ENCODE measurements at places on chromosomes 13 and 19.

- no peak for DNase-seq
These were observed 124.1 kb upstream of the SPACA7 start for GRCh38 chr13:112251930-112252585.

DNA sequence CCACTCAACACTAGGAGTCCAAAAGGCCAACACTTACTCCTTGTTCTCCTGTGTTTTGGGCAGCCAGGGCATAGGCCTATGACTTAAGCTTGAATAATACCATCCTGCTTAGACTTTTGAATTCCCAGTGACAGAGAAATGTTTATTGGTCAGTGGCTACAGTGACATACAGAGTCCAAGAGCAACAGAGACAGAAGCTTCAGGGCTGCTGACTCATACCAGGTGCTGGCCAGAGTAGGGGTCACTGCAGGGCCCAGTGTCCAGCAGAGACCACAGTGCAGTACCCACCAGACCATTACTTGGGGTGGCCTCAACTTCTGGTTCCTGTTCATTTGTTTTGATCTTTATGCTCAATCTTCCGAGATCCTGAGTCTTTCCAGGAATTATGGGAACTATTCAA is 6.0 kb upstream of the FREM2 start:
- DNase-seq, result no peak

DNA sequence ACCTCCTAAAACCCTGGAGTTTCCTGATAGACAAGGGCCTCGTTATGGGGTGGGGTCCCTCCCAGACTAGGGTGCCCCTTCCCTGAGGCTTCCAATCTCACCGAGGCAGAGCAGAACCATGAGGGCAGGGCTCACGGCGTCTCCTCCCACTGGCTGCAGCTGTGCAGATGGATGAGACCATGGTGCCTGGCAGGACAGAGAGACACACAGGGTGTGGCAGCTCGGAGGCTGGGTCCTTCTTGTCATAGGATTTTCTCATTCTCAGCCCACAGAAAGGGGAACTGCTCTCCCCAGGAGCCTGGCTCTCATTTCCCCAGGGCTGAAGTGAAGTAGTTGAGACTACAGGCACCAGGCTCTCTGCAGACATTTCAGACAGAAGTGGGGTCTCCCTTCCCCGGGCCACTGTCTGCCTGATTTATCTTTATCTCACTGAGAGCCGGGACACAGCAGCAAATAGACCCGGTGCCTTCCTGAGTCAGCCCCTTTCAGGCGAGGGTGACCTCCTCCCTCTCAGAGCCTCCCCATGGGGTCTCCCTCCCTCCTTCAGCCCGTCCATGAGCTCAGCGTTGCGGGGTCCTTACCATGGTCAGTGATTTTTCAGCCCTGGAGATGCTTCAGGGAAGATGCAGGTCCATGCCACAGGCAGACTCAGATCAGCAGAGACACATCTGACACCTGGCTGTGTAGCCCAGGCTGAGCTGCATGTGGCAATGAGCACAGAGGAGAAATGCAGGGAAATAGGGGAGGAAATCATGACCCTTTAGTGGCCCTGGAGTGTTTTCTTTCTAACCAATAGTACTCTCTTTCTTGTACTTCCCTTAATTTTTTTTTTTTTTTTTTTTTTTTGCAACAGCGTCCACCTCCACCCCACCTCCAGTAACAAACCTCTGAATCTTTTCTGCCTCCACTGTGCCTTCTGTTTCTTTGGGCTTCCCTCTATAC is at the start of gene LILRA5:
Gene LILRA5, minus strand, starts transcription at position 731 of the 942 bp plus-strand sequence. Its CDS starts 147 bp downstream, at position 584.
- no peak for DNase-seq

DNA sequence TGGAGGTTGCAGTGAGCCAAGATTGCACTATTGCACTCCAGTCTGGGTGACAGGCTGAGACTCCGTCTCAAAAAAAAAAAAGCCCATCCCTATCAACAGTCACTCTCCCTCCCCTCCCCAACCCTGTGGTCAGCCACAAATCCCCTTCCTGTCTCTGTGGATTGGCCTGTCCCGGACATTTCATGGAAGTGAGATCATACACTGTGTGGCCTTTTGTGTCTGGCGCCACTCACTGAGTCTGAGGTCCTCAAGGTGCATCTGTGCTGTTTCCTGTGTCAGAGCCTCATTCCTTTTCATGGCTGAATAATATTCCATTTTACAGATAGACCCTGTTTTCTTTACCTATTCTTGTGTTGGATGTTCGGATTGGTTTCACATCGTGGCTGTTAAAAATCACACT is 149.5 kb downstream of the PTPRS start:
- DNase-seq, result no peak

DNA sequence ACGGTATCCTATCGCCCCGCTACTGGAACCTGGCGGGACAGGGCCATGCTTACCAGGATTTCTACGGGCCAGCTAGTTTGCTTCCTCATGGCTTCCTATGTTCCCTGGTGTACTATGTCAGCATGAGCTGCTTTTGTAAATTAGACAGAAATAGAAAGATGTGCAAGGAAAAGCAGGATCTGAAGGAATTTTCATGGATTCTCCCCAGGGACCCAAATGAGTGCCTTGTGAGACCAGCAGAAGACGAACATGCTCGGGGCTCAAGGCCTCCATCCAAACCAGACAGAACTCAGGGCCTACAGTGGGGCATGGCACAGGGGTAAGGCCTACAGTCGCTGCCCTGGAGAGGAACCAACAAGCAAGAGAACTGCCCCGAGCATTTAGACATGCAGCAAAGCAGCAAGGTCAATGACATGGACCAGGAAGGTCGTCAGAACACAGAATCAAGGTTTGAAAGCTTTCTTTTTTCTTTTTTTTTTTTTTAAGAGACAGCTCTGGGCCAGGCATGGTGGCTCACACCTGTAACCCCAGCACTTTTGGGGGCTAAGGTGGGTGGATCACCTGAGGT is 17.3 kb downstream of the EPS15L1 start:
- no peak for DNase-seq

DNA sequence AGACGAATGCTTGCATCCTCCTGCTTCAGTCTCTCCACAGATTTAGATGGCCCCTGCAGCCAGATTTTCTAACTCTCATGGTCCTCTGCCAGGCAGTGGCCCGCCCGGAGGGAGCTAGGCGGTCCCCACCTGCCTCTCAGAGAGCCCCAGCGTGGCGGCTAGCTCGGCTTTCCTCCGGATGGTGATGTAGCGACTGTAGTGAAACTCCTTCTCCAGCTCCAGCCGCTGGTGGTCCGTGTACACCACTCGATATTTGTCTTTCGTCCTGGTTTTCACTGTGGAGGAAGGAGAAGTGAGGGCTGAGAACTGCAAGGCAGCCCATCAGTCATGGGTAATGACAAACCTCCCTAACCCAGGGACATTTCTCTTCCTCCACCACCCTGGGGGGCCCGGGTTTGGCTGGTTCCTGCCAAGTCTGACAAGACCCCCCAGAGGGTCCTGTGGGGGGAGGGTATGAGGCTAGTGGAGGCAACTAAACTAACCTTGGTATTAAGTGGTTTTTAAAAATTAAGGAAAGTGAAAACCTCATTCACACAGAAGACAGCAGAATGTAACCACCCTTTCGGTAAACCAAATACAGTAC is 4.3 kb downstream of the CDX2 start:
- DNase-seq, result no peak

DNA sequence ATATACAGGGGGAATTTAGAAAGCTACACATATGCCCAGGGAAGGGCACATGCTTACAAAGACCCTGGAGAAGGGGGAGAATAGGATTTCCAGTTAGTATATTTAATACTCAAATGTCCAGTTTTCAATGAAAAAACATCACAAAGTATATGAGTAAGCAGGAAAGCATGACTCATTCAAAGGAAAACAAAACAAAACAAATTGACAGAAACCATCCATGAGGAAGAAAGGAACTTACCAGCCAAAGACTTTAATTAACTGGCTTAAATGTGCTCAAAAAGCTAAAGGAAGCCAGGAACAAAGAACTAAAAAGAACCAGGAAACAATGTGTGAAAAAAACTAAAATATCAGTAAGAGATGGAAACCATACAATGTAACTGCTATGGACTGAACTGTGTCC is 716.2 kb upstream of the ARGLU1 start:
- no peak for DNase-seq
